ENCODE measurements at places on chromosomes 5 and 9.
A peak's percentile ranks its signal among the peaks of the same experiment; 100 is the strongest.

DNA sequence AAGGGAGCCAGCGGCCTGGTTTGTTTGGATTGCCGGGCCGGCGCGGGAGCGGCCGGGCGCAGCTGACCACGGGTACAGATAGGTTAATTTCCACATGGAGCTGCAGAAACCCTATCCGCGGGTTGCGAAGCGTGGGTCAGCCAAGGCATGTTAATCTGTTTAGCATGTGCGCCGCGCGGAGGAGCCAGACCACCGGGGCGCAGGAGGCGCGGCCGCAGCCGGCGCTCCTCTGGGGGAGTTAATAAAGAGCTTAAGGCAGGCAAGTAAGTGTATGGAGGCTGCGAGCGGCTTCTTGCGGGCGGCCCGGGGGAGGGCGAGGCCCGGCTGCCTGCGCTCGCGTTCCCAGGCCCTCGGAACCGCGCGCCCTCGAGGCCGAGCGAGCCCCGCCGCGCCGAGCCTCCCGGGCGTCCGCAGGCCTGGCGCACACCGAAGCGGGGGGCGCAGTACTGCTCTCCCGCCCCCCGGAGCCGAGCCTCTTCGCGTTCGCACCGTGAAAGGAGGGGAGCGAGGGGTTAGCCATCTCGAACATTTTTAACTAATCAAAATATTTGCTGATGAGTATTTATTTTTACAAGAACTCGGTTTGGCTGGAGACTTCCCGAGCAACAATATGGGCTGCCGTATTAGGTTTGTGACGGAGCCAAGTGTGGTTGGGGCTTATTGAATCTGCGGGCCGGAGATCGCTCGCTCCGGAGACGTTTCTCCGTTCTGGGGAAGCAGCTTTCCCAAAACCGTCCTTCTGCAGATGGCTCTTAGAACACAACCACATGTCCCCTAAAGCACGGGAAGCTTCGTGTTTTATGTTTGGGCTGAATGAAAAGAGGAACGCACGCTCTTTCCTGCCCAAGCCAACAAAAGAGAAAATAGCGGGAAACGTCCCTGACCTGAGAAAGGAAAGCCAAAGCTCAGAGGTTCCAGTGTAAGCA lies 28.8 kb downstream of the FOXD1 start:
- DNase-seq: no peak

GRCh38 chr9:123283455-123283854 lies 15.1 kb upstream of the STRBP start:
- no peak for DNase-seq

- no peak for DNase-seq
These were observed 247.0 kb upstream of the IRX4 start for GRCh38 chr5:2129568-2130272.

GRCh38 chr5:65986796-65987195 lies 60.4 kb downstream of the ERBIN start:
- no peak for DNase-seq

- peak; percentile 55 for DNase-seq
These were observed 83.4 kb downstream of the RAPGEF1 start for GRCh38 chr9:131656356-131657036.

DNA sequence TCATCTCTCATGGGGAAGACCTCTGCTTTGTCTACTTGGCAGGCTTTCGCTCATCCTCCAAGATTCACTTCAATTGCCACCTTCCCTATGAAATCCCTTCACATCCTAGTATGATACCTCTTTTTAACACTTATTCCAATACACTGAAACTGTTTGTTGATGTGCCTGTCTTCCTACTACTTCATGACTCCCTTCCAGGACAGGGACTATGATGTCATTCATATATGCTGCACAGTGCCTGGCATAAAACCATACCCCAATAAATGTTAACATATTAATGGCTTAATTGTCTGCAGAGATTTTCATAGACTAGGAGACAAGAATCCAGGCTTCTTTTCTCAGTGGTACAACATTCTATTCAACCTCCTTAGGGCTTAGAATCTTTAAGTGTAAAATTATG lies 215.5 kb downstream of the ZNF608 start:
- no peak for DNase-seq

- DNase-seq: no peak
These were observed 18.4 kb downstream of the GADD45G start for GRCh38 chr9:89622933-89623861.

DNA sequence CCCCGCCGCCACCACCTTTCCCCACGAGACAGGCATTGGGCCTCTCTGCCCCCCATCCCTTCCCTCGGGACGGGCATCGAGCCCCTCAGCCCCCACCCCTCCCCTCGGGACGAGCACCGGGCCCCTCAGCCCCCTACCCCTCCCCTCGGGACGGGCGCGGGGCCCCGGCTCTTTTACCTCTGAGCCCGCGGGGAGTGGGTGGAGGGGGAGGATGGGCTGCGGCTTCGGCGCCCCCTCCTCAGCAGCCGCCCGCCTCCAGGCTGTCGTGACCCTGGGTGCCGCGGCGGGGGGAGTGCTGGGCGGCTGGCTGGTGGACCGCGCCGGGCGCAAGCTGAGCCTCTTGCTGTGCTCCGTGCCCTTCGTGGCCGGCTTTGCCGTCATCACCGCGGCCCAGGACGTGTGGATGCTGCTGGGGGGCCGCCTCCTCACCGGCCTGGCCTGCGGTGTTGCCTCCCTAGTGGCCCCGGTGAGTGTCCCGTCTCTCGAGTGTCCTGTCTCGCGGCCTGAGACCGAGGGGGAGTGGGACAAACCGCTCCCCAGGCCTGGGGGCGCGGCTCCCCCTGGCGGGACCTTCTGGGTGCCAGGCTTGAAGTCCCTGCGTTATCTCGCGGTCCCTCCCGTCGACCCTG lies 791 bp downstream of the SLC2A8 start:
- peak; percentile 13 for DNase-seq

- no peak for DNase-seq
These were observed 119.6 kb upstream of the SLC12A2 start for GRCh38 chr5:127963931-127964330.

DNA sequence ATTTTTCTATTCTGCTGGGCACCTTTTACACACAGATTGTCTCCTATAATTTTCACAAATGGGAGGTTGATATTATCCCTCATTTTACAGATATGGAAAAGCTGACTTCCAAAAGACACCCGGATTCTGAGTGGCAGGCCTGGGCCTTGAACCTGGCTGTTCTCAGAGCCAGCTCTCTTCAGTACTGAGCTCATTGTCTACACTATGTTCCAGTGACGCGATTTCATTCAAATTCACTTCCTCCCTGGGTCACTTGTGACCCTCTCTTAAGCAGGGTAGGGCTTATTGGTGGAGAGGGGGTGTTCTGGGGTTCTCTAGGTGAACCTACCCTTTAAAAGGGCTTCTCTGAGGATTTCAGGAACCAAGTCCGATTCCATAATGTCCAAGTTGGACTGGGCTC lies 70.2 kb downstream of the ANKRD33B start:
- DNase-seq: no peak

DNA sequence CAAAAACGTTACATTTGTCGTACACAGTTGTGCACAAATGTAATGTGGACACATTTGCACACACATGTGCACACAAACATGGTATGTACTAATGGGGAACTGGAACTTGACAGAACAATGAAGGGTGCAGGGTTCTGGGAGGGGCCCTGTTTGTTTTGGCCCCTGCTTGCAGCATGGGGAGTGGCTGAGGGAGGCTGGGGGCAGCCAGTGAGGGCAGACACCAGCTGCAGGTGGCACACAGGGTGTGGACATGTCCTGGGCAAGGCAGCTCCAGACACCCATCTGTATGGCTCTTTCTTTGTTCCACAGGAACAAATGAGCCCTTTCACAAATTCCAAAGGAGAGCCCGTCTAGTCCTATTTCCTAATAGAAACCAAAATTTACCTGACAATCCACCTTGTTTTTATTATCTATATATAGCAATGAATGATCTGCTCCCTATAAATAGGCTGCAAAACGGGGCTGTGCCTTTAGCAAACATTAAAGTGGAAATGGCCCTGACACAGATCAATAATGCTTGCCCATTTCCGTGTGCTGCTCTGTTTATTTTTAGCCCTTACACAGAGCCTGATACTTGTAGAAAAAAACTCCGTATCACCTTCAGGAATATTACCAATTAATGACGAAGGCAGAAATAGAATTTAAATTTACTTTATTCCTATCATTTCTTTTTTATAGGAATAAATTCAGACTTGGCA lies 26.4 kb downstream of the MARCHF3 start:
- no peak for DNase-seq

DNA sequence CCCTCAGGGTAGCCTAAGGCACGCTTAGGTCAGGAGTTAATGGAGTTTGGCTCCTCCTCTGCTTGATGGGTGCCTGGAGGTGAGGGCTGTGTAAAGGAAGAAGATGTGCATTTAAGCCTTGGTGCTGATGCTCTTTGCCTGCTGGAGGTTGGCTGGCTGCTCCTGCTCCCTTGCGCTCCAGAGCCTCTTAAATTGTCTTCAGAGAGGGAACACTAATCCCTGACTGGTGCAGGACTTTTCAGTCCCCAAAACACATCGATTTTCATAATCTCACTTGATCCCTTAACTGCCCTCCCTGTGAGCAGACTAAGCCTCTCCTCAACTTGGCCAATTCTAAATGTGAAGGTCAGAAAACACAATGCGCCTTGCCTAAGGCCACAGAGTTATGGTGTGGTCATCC lies 16.2 kb upstream of the TCOF1 start:
- DNase-seq: no peak

DNA sequence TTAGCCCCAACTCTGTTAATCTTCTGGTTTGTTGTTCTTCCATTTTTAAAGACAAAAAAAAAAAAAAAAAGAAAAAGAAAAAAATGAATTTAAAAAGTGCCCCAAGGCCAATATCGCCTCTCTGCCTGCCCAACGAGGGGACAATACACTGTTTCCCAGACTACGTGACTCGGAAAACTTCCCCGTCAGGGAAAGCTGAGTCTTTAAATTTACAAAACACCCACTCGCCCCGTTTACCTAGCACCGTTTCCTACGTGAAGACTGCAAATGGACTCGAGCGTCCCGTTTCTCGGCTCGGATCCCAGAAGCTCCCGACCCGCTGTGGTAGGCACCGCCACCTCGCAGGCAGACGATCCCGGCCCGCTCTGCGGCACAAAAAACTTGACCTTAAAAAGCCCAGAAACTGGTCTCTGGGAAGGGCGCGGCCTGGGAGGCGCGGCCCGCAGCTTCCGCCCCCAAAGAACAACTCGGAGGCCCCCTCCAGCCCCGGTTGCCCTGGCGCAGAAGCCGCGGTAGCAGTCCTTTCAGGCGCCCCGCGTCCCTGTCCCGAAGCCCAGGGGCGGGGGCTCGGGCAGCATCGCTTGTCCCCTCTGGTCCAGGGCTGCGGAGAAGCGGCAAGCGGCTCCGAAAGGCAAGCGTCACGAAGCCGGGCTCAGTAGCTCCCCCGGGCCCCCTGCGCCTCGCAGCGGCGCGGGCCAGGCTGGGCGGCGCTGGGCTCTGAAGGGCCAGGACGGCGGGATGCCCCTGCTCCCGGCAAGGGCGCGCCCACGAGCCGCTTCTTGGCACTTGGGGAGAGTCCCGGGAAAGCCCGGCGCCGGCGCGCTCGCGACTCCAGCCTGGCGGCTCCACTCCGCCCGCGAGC lies at the start of gene GCNT4:
GCNT4 (minus strand) TSS at position 367 of the 862 bp plus-strand sequence. CDS start 22,521 bp downstream, outside the sequence.
- DNase-seq: no peak

DNA sequence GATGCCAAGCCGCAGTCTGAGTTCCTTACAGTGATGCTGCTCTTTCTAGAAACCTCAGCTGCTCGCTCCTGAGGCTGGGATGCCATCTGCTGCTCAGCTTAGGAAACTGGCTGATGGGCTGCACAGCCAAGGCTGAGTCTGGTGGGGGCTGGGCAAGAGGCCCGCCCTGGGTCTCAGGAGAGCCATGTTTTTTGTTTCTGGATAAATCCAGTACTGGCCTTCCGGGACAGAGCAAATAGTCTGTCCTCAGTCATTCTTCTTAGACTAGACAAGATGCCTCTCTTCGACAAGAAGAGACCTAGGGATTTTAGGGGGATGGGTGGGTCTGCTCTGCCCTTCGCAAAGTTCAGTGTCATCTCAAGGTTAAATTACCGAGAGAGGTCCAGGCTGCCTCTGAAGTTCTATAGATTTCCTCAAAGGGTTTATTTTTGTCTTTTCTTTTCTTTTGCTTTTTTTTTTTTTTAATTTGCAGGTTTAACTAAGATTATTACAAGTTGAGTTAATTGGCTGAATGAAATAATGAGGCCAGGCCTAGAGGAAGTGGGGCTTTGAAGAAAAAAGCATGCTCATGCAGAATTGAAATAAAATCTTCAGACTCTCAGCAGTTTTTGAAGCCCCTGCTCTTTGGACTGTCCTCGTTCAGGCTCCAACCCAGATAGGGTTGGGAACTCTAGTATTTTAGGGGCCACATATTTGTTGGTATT lies 30.6 kb upstream of the MATR3 start:
- no peak for DNase-seq

All from activated T-helper 1 cell treated with anti-CD3 and anti-CD28 coated beads, Interleukin-2, amount 50 U/mL, for 16 hours (primary cell).